ENCODE measurements at places on chromosomes 1 and 21.

- no peak for DNase-seq
Observed at GRCh38 chr1:226976978-226977642, 37.0 kb downstream of the COQ8A start.

DNA sequence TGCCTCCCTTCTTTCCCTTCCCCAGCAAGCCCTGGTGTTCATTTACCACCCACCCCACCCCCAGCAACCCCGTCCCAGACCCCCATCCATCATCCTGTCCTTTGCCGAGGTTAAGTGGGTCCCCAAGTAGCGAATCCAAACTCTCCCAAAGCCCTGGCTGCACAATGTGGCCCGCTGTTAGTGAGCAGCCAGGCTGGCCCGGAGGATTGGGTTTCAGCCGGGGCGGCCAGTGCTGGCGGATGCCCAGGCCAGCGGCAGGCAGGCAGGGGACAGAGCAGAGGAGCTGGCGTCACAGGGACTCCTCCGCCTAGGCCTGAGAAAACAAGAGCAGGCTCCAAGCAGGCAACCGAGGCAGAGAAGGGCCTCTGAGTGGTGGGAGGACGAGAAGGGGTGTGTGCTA, 61.4 kb downstream of the EPHB2 start:
- no peak for DNase-seq

DNA sequence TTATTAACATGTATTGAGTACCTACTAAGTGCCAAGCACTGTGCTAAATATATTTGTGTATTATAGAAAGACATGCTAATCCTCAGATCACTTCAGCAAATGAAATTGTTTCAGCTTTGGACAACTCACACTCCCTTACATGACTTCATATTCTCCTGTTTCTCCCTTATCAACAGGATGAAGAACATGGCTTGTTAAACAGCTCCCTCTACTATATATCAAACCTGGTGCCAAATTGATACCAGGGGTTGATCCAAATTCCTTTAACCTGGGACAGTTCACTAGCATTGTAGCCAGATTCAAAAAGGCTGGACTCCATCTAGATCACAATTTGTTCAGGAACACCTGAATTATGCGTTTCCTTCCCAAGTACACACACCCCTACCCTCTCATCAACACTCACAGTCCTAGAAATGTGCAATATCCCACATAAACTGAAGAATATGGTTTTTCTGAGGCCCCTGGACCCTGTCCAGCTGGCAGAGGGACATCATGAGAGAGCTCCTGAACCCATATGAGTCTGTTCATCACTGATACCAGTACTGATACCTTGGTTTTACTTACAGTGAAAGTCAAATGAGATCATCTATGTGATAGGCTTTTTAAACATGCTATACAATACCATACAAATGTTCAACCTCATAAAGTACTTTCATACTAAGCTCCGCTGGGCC, 47.0 kb upstream of the PALMD start:
- no peak for DNase-seq

DNA sequence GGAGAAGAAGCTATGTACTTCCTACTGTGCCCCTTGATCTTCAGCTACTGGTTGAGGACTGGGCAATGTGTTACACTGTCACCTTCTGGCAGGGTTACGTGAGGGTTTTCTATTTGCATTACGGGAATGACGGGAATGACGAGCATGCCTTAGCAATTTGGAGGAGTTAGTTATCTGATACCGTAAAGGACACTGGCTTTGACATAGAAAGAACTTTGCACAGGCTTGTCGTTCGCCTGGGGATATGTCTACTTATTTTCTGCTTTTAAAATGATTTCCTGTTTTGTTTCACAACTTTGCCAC, 19.8 kb upstream of the ACBD6 start:
- no peak for DNase-seq

DNA sequence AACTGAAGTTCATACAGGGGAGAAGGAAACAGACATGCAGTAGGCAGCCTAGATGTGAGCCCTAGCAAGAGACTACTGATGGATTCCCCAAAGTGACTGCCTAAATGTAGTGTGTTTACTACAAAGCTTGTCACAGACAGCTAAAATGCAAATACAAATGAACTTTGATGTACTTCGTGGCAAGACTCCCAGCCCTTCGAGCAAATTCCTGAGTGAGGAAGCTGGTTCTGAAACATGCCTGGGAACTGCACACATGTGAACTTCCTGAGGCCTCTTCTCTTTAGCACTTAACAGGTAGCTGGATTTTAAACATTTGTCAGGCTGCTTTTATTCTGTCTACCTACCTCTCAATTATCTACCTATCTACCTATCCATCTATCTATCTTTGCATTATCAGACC, 6.7 kb upstream of the IRF2BP2 start:
- DNase-seq, result no peak

- DNase-seq, result no peak
Observed at GRCh38 chr1:6208723-6209660, 3.1 kb downstream of the RNF207 start.

- no peak for DNase-seq
Observed at GRCh38 chr1:214066190-214066589, 78.4 kb downstream of the PROX1 start.

GRCh38 chr1:39915499-39916129, 13.9 kb upstream of the MYCL start:
- DNase-seq, result no peak

- DNase-seq, result no peak
Observed at GRCh38 chr1:248757784-248758195, 2.2 kb upstream of the LYPD8 start.

GRCh38 chr1:14474856-14475255, 123.6 kb upstream of the KAZN start:
- DNase-seq, result no peak

DNA sequence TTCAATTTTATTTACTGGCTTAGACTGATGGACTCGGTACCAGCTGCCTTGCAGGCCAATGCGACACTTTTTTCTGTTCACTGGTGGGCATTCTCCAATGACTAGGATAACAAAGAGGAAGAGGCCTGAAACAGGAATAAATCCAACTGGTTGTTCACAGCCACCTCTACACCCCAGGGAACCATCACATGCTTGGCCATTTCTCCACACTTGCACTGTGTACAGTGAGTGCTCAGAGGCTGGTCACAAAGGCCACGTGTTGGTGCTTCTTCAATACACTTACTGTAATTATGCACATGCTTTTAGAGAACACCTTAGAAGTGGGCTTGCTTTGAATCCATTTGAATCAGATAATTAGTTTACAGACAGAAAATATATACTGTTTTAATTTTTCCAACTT, 113.4 kb downstream of the FAM78B start:
- no peak for DNase-seq

- no peak for DNase-seq
Observed at GRCh38 chr1:1026599-1027413, 6.9 kb downstream of the AGRN start.

DNA sequence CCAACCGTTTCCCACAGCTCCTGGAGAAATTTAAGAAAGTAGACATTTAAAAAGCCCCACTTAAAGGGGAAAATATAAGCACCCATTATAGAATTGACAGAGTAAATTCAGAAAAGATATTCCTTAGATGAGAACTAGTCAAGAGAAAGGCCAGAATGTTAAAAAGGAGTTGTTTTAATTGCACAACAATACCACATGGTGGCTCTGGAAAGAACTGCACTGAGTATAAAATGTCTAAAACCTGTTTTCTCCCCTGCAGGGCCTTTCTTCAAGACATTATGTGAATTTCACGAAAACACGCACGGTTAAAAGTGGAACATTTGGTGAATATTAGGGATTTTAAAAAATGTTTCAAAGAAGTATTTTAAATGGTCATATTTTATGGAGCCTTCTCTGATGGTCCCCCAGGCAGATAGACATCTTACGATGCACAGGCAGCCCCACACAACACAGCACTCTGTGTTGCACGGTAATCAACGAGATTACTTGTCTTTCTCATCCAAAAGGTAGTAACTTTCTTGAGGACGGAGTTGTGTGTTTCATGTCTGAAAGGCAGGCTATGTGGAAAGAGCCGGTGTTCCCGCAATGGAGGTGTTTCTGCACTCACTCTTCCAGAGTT, 101.9 kb downstream of the PRRX1 start:
- no peak for DNase-seq

DNA sequence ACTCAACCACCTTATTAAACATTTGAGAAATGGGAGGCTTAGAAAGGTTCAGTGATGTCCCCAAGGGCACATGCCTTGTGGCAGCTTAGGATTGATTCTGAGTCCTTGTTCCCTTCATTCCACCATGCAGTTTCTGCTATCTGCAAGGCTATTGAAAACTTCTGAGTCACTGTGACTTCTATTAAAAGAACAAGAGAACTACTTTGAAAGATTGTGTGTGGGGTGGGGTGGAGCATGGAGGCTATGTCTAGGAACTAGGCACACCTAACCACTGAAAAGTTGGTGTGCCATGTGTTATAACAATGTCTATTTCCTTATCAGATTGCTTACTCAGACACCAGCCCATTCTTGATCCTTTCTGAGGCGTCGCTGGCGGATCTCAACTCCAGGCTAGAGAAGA, 10.8 kb downstream of the MTARC1 start:
- no peak for DNase-seq

DNA sequence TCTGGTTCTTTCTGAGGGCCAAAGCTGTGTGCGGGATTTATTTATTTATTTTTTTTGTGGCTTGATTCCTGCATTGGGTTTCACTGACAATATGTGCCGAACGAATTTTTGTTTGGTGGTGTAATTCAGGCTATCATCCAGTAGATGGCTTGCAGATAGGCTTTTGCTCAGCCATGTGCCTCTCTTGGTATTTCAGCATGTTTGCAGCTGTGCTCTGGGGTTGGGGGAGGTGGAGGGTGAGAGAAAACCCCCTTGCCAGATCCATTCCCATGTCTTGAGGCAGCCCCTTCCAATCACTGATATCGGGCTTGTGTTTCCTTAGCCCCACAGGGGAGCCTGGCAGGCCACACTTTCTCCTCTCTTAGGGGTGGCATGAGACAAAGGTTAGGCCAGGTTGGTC, 302.4 kb downstream of the PTGER3 start:
- no peak for DNase-seq

DNA sequence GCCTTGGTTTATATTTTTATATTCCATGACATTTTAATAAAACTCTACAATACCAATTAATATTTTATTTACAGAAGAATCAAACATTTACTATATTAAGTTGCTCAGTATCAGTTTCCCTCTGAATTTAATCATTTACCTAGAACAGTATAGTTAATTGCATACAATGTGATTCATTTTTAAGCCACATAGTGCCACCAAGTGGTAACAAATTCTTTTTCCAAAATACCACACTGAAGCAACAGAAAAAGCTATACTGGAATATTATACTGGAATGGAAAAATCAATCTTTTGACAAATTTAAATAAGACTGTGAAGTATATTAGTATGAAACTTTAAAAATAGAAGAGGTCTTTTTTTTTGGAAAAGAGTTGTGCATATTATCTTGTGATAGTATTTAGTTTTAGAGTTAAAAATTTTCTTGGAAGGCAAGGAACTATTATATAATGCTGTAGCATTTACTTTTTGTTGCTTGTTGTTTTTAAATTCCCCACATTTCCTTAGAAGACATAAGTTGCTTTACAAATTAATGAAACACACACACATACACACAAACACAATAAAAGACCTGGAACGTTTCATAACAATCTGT, 57.3 kb downstream of the ZNF644 start:
- DNase-seq, result no peak

Measured in activated naive CD4-positive, alpha-beta T cell (primary cell).